Hematopoietic multipotent progenitor cell treated with erythropoietin and hydrocortisone succinate and interleukin-3 and kit ligand, for 15 days (in vitro differentiated cells): ENCODE measurements at places on chromosomes 12 and 14.

DNA sequence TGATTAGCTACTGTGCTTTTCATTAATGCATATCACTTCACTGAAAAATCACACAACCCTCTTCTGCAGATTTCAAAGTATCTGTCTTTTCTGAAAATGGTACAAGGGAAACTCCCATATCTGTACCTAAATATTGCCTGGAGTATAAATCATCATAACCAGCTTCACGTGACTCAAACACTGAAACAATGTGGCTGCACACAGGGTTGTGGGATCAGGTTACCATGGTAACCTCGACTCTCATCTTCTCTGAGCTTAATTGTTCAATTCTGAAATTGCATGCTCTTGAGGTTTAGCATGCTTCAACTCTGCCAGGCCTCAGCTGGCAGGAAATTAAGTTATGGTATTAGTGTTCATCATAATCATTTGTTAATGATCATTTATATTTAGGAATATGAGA is 77.5 kb upstream of the CPSF6 start:
- DNase-seq: no peak

GRCh38 chr12:39354955-39355354 is 88.0 kb downstream of the KIF21A start:
- no peak for DNase-seq

DNA sequence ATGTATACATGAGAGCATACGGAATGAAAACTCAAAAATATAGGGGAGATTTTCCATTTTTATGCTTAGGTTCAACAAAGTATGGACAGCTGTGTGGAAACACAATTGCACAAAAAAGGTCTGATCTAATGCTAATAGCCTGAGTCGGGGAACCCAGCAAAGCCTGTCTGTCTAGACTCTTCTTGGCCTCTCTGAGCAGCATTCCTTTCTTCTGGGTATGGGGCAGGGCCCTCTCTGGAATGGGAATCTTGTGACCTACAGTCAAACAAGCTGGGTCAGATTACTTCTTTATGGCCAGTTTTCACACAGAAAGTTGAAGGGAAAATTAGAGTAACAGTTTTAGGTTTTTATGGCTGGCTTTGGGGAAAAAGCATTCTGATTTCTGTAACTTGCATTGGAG is 534.0 kb upstream of the LMO3 start:
- DNase-seq: no peak

GRCh38 chr14:104746934-104747481 is 5.9 kb upstream of the SIVA1 start:
- no peak for DNase-seq

GRCh38 chr12:3489057-3489456 is 1.9 kb upstream of the PRMT8 start:
- DNase-seq: no peak

DNA sequence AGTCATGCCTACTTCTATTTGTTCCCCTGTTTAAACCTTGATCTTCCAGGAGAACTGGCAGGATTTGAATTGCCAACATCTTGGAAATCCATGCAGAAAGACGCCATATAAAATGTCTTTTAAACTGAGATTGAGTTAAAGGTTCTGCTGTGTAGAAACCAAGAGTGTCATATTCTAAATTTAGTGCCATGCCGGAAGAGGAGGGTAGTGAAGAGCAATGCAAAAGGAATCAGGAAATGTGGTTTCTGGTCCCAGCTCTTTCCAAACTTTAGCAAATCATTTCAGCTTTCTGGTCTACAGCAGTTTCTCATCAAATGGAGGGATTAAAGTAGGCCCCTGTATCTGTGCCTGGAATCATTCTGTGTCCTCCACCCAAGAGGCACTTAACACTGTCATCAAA is 85.7 kb downstream of the BTG1 start:
- no peak for DNase-seq

- no peak for DNase-seq
These were observed 35.0 kb downstream of the ITPR2 start for GRCh38 chr12:26798023-26798422.

- no peak for DNase-seq
These were observed 104.8 kb downstream of the RIMBP2 start for GRCh38 chr12:130611026-130611905.

DNA sequence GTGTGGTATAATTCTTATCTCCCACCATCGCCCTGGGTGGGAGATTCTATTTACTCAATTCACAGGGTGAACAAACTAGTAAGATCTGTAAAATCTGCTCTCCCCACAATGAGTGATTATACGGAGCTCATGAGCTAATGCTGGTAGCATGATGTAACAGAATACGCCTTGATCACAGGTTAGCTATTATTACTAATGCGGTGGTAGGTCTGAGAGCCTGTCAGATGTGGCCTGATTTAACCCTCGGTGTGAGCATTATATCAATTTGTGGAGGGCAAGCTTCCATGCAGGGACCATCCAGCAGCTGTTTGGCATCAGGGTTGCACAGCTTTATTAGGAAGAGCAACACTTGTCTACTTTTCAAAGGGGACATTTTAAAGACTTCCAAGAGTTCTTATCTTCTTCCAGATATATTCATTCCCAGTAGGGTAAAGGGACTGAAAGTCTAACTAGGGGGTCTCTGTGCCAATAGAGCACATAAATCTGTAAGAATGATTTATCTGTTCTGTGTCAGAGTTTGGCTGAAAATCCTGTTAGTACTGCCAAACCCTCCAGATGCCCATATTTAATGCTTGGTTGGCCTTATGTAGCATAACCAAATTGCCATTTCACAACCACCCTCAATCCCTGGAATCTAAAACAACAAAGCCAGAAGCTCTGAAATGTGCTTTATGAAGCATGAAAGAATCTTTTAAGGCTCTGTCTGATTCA is 18.7 kb downstream of the TSHR start:
- DNase-seq: no peak

GRCh38 chr12:12392413-12392812 is 35.5 kb downstream of the BORCS5 start:
- DNase-seq: peak; percentile 36

GRCh38 chr14:86321151-86321550 is 791.2 kb downstream of the FLRT2 start:
- DNase-seq: no peak

DNA sequence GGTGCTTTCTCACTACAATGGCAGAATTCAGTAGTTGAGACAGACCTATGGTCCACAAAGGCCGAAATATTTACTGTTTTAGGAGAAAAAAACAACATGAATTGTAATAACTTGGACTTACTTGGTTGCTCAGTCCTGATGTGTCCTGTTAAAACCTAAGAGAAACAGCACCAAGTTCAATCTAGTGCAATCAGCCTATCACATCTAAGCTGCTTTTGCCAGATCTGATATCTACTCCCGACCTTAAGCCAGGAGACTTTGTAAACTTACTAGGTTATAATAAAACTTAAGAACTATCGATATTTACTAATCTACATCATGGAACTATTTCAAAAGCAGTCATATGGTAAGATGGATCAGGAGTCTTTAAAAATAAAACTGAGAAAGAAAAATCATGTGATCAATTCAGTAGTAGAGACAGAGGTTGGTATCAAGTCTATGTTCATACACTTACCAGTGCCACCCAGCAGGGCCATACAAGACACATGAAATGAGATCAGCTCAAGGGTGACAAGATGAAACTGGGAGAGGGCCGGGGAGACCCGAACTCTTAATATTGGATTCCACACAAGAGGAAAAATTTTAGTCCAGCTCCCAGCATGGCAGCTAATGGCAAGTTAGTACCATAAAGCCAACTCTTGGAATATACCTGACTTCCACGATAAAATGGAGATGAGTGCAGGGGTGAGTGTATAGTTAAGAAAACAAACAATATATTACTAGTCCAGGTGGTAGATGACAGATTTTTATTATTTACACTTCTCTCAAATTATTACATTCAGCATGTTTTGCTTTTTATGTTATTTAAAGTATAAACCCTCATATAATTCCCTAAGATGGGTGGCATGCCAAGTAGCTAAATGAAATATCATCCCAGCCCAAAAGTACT is 27.5 kb downstream of the NUDT4 start:
- peak; percentile 31 for DNase-seq

- no peak for DNase-seq
These were observed 134.8 kb downstream of the ZFP36L1 start for GRCh38 chr14:68658029-68658509.

DNA sequence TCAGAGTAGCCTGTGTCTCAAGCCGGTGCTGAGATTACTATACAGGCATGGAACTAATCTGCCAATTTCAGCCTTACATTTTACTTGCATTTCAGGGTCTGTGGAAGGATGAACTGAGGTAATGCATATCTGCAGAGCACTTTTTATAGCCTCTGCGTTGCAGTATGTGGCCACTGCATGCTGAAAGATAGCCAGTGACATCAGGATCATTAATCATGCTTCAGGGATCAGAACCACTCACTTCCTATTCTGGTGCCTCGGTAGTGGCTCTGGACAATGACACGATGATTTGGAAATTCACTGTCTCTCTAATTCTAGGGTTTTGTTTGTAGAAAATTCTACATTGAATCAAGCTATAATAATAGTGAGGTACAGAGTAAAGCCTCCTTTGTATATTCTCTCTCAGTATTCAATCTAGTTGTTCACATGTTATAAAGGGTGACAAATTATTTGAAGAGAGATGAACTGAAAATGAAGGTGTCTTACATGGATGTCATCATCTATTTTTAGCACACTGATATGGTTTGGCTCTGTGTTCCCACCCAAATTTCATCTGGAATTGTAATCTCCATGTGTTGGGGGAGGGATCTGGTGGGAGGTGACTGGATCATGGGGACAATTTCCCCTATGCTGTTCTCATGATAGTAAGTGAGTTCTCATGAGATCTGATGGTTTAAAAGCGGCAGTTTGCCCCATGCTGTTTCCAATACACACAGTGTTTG is 554.3 kb upstream of the MIS18BP1 start:
- DNase-seq: no peak

DNA sequence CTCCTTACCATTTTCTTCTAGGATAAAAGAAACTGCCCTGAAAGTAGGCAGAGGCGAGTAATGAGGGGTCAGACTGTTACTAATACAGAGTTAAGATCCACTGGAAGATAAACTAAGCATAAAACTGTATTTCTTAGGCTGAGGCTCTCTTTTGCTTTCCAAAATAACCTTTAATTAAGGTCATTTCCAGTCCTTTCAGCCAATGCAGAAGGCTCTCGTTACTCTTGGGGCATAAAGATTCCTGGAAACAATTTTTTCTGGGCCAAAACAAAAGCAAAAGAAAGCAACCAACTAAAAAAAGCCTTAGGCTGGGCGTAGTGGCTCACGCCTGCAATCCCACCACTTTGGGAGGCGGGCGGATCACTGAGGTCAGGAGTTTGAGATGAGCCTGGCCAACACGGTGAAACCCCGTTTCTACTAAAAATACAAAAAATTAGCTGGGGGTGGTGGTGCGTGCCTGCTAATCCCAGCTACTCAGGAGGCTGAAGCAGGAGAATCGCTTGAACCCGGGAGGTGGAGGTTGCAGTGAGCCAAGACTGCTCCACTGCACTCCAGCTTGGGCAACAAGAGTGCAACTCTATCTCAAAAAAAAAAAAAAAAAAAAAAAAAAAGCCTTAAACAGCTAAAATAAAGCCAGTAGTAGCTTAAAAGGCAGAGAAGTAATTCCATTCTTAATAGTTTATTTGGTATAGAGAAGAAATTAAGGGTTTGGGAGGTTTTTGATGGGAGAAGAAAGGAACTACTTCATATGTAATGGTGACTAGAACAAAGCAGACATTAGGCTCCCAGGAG is 68.9 kb upstream of the STAC3 start:
- no peak for DNase-seq

- DNase-seq: no peak
These were observed 644 bp upstream of the OS9 start for GRCh38 chr12:57693317-57693658.

GRCh38 chr12:124018539-124018938 is 45.5 kb downstream of the ZNF664 start:
- DNase-seq: no peak

GRCh38 chr12:13288937-13289652 is 92.6 kb downstream of the EMP1 start:
- no peak for DNase-seq

DNA sequence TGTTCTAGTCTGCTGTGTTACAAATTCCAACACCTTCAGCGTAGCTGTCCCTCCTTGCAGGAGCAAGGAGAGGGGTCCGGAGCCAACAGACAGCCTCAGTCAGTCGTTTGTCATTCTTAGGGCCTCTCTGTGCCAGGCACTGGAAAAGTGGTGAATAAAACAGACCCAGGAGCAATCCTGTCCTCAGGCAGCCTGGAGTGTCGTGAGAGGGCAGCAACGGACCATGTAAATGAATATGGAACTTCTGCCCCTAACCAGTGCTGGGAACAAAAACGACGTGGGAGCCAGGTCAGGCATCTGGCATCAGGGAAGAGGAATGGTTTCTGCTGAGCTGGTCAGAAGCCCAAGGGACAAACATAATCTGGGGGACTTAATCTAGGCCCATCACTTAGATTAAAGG is 64.8 kb upstream of the PSMC1 start:
- no peak for DNase-seq

DNA sequence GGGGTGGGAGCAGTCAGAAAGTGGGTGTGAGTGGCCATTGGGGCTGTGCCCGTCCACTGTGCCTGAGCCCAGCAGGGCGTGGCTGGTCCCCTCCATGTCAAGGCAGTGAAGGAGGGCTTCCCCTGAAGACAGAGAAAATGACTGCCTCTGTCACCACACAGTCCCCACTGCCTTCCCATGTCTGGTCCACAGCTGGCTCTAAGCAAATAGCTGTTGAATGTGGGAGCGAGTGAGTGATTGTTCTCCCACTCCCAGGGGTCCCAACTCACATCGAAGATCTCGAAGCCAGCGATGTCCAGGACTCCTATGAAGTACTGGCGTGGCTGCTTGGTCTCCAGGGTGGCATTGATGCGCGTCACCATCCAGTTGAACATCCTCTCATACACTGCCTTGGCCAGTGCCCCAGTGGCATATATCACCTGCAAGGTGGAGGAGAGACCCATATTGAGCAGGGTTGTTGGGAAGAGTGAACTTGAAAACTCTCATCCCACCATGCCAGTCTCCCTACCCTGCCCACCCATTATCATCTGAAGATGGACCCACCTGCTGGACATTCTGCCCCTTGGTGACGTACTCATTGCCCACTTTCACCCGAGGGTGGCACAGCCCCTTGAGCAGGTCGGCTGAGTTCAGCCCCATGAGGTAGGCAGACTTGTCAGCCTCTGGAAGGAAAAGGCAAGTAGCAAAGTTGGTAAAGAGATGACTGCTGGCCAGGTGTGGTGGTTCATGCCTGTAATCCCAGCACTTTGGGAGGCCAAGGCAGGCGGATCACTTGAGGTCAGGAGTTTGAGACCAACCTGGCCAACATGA is 6.6 kb downstream of the MYH7 start:
- no peak for DNase-seq

GRCh38 chr14:25086821-25087396 is 37.0 kb upstream of the STXBP6 start:
- no peak for DNase-seq
